ENCODE measurements at places on chromosomes 13 and 19.
A peak's percentile ranks its signal among the peaks of the same experiment; 100 is the strongest.

DNA sequence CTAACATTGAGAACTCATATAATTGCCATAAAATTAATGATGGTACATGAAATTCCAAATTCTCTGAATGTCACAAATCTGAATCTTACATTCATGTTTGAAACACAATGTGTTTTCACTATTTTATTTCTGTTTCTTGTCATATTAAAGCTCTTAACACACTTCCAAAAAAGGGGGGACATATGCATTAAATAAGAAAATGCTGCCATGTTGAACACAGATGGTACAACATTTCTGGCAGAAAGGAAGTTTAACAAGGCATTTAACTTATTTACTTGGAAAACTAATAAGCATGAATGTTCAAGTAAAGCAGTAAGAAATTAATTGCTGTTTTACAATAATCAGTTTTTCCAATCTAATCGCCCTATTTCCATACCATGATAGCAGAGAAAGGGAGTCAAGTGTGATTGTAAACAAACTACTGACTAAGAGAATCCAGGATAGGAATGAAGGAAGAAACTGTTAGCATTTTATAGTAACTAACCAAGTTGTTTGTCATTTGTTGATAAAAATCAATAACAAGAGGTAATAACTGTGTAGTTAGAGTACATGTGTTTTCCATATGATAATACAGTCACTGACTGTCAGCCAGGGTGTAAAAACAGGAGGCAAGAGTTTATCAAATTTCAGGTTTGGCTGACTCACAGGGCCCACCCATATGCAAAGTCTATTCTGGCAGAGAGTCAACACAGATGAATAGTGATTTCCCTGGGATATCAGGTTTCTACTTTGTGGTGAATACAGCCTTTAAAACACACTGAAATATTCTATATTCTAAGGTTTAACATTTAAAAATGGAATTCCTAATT, 5.7 kb upstream of the FOXO1 start:
- no peak for DNase-seq

- no peak for DNase-seq
Measured at GRCh38 chr13:73133531-73133930, 74.7 kb downstream of the KLF5 start.

DNA sequence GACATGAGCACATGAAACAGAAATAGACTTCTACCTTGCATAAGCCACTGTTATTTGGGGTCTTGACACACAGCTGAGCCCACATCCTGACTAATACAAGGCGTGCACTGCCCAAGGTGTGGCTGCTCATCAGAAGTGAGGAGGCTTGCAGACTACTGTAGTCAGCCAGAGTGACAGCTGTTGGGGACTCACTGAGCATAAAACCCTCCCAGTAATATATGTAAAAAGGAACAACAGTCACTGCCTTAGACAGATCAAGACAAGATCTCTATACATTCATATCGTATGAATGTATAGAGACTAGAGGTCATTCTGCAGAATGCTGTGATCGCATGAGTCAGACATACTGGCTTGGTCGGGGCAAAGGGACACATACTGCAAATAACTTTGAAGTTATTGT, 4.1 kb upstream of the C1QTNF9B start:
- DNase-seq, result no peak

DNA sequence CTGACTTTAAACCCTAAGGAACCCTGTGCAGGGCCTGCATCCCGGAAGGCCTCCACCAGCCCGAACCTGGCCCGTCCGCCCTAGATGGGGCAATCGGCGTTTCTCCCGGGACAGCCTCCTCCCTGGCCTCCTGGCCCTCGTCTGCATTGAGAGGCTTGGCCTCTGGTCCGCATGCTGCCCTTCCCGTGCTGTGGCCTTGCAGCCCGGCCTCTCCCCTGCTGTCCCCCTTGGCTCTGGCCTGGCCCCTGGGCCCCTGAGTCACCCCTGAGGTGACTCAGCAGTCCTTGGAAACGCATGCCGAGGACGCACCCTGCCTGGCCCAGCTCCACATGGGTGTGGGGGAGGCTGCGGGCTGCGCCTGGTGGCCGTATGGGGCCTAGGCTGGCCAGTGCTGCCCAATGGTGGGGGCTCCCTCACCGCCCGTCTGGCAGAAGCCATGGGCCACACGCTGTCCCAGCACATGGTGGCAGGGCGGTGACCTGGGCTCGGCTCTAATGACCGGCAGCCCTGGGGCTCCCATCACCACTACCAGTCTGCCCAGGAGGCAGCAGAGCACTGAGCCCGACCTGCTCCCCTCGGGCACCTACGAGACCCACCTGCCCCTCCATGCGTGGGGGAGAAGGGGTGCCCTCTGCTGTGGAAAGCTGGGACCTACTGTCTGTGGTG, 25.7 kb downstream of the SH3GL1 start:
- DNase-seq, result no peak

GRCh38 chr19:11137542-11138384, 17.8 kb downstream of the SPC24 start:
- DNase-seq, result peak; percentile 70

GRCh38 chr19:2325281-2326046, 2.9 kb downstream of the LSM7 start:
- no peak for DNase-seq

DNA sequence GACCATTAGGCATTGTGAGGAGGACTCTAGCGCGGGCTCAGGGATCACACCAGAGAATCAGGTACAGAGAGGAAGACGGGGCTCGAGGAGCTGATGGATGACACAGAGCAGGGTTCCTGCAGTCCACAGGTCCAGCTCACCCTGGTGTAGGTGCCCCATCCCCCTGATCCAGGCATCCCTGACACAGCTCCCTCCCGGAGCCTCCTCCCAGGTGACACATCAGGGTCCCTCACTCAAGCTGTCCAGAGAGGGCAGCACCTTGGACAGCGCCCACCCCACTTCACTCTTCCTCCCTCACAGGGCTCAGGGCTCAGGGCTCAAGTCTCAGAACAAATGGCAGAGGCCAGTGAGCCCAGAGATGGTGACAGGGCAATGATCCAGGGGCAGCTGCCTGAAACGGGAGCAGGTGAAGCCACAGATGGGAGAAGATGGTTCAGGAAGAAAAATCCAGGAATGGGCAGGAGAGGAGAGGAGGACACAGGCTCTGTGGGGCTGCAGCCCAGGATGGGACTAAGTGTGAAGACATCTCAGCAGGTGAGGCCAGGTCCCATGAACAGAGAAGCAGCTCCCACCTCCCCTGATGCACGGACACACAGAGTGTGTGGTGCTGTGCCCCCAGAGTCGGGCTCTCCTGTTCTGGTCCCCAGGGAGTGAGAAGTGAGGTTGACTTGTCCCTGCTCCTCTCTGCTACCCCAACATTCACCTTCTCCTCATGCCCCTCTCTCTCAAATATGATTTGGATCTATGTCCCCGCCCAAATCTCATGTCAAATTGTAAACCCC, 2.8 kb upstream of the CEACAM5 start:
- DNase-seq, result no peak

GRCh38 chr13:110197026-110197425, 109.9 kb downstream of the COL4A1 start:
- no peak for DNase-seq

DNA sequence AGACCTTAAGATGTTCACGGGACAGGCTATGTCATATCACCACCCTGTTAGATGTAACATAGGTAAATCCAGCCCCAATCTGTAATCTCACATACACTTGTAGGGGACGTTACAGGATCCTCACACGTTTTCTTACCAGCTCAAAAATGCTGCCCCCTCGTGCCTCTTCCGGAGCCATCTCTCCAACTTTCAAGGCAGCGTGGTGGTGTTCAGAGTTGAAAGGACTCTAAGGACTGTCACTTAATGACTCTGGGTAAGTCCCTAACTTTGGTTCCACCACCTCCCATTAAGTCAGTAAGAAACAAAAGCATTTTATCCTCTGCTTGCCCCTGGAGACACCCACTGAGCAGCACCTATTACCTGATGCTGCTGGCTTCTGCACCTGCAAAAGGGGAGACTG, 4.4 kb downstream of the MED26 start:
- no peak for DNase-seq

DNA sequence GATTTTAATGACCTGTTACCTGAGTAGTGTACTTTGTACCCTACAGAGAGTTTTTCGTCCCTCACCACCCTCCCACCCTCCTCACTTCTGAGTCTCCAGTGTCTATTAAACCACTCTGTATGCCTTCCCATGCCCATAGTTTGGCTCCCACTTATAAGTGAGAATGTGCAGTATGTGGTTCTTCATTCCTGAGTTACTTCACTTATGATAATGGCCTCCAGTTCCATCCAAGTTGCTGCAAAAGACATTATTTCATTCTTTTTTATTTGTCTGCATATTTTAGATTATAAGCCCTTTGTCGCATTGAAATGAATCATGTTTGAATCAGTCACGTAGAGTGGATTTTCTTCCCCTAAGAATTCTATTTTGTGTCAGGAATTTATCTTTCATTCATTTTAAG, 12.2 kb upstream of the HTR2A start:
- DNase-seq, result no peak

DNA sequence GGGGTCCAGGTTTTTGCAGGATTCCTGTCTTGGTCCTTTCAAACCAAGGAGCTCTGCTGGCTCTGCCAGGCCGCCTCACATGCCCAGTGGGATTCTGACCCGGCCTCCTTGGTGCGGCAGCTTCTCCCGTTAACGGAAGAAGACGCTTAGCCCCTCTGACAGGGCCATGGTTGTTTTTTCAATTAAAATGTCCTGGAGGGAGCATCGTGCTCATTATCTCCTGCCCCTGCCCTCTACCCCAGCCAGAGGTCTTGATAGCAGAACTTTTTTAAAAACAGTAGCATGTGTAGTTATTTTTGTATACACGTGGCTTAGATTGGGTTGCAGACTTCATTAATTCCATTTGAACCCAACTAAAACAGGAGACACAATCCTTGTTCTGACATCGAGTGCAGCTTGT, 11.5 kb upstream of the RPS15 start:
- no peak for DNase-seq

DNA sequence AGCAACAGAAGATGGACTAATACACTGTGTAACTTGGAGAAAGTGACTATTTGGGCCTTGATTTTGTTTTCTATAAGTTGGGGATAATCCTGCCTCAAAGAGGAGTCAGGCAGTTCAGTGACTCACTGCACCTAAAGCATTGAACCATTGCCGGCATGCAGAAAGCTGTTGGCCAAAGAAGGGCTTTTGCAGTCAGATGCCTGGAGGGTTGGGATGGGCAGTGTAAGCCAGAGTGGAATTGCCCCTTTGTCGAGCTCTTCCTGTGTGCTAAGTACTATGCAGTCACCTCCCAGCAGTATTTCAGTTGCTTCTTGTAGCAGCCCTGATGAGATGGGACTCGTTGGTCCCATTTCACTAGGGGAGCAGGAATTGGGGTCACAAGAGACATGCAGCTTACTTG, 11.1 kb downstream of the ZNF473 start:
- no peak for DNase-seq

DNA sequence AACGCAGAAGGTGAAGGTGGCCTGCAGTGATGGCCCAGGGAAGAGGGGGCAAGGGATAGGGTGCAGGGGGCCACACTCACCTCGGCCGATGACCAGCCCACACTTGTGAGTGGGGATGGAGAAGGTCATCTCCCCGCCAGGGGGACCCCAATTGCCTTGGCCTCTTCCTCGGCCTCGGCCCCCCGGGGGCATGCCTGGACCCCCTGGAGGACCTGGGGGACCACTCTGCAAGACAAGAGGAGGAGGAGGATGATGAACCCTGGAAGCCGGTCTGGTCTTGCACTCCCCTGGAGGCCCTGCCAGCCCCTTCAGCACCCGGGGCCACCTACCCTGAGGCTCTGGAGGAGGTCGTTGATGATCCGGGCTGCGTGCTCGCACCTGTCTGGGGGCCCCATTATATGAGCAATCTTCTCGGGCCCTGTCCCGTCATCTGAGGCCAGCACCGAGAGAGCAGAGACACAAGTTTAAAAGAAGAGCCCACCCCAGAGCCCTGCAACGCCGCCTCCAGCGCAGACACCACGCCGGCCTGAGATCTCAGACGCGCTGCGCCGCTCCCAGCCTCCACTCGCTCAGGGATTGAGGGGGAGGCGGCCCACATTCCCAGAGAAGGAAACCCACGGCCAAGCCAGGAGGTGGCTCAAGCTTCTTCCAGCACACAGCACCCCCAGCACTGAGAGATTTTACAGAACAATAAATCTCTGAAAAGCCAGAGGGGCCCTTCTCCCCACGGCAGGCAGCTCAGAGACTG, 7.8 kb downstream of the KHSRP start:
- no peak for DNase-seq

GRCh38 chr13:44758630-44759383, 182.7 kb upstream of the TSC22D1 start:
- no peak for DNase-seq

DNA sequence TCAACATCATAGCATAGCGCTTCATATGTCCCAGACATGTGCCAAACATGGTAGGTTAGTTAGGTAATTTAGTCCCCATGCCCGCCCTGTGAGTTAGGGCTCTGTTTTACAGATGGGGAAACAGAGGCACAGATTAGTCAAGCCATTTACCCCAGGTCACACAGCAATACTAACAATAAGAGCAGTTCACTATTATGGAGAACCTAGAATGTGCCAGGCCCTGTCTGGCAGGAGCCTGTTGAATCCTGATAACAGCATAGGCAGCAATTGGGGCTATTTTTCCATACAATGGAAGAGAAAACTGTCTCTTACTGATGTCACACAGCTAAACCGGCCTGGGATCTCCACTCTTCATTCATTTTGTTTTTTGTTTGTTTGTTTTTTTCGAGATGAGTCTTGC, 6.5 kb upstream of the PPP1R37 start:
- DNase-seq, result no peak

DNA sequence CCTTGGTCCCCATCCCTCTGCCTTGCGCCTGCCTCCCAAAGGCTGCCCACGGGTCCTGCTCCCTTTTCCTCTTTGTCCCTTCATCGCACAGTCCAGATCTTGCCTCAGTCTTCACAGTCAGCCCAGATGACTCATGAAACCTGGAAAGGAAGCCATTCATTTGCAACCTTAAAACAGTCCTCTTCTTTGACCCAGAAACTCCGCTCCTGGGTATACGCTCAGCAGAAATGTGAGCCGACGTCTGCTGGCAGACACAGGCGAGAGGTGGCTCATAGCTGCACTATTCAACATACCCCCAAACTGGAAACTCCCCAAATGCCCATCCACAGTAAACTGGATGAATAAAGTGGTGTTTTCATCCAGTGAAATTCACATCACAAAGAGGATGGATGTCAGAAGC, 13.6 kb upstream of the PEPD start:
- DNase-seq, result no peak

- no peak for DNase-seq
Measured at GRCh38 chr13:51772781-51773180, 31.2 kb downstream of the DHRS12 start.

GRCh38 chr19:46714444-46715106, 2.3 kb downstream of the PRKD2 start:
- DNase-seq, result peak; percentile 79

DNA sequence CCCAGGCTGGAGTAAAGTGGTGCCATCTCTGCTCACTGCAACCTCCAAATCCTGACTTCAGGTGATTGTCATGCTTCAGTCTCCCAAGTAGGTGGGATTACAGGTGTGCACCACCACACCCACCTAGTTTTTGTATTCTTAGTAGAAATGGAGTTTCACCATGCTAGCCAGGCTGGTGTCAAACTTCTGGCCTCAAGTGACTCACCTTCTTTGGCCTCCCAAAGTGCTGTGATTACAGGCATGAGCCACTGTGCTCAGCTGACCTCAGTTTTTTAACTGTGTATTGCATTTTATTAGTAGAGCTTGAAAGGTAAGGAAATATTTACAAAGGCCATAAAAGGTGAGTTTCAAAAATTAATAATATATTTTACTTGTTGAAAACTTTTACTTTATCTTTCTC, 2.3 kb downstream of the ZNF726 start:
- DNase-seq, result no peak

GRCh38 chr13:88622362-88622973, 951.3 kb downstream of the SLITRK5 start:
- DNase-seq, result no peak

GRCh38 chr19:5947435-5947834, 30.5 kb downstream of the RANBP3 start:
- no peak for DNase-seq
